ENCODE measurements at places on chromosomes 2 and 18. TPM values are rescaled to one million over a fixed set of nuclear protein-coding genes. Genes with fewer than 3 reads are reported as not detected.

The IGFBP5 gene
- total RNA-seq, result 145 TPM

DNA sequence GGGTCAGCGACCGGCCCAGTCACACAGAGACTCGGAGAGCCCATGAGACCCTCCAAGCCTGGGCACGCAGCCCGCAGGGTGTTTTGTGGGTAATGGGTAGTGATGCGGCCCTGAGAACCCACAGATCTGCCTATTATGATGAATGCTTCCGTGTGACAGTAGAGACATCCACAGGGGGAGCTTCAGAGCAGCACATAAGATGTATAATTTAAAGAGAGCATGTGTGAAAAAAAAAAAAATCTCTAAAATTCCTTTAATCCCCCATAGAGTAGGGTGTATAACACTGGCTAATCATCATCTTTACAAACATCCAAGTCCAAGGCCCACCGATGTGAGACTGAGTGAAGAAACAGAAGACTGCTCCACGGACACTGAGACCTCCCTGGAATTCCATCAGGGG, 34.6 kb downstream of the BIN1 start:
- no peaks in the 10 kb centered on the region for H3K27me3 ChIP-seq
- peaks cover 7% of the 10 kb centered on the region for H3K36me3 ChIP-seq
- no peak overlapping the region for H3K27ac ChIP-seq
- DNase-seq, result no peak
- H3K4me3 ChIP-seq, result no peak overlapping the region
- peaks cover 6% of the 10 kb centered on the region for H3K4me1 ChIP-seq

DNA sequence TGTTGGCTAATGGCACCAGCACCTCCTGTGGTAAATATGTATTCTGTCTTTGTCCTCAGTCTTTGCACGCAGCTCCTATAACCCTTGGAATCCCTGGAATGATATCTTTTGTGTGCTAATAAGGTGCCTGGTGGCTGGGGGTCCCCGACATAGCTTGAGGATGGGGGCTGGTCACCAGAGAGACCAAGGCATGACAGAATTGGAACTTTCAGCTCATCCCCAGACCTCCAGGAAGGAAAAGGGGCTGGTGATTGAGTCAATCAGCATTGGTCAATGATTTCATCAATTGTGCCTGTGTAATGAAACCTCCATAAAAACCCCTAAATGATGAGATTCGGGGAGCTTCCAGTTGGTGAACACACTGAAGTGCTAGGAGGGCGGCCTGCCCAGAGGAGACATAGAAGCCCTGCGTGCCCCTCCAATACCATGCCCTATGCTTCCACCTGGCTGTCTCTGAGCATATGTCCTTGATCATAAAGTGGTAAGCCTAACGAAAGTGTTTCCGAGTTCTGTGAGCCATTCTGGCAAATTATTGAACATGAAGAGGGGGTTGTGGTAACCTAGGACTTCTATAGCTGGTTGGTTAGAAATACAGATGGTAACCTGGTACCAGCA, 26.6 kb upstream of the KCMF1 start:
- no peak for DNase-seq
- H3K27ac ChIP-seq, result no peak overlapping the region
- no peak overlapping the region for H3K4me3 ChIP-seq
- H3K4me1 ChIP-seq, result no peaks in the 10 kb centered on the region
- no peaks in the 10 kb centered on the region for H3K27me3 ChIP-seq

The C2orf66 gene
- 0.21 TPM for total RNA-seq

The CYBRD1 gene
- total RNA-seq, result 262 TPM

DNA sequence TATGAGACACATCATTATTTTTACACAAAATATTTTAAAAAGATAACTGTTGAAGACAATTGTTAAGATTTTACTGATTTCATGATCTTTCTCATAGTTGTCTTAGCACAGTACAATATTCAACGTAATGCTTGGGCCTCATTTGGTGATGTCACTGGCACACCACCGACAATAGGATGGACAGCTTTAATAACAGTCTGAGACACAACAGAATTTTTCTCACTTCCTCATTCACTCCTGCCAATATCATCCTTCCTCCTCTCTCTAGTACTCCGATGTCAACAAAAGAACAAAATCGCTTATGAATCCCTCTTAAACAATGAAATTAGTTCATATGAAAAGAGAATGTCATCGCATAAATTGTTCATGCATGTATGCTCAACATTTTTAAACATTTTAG, 461.9 kb upstream of the CDH7 start:
- no peaks in the 10 kb centered on the region for H3K4me1 ChIP-seq
- no peaks in the 10 kb centered on the region for H3K27me3 ChIP-seq
- H3K4me3 ChIP-seq, result no peak overlapping the region
- DNase-seq, result no peak

- H3K27ac ChIP-seq, result no peak overlapping the region
- no peak for DNase-seq
- H3K4me1 ChIP-seq, result no peaks in the 10 kb centered on the region
- H3K27me3 ChIP-seq, result peaks cover 16% of the 10 kb centered on the region
- no peak overlapping the region for H3K4me3 ChIP-seq
Observed at GRCh38 chr18:78914249-78914935, 65.2 kb upstream of the SALL3 start.

The DARS1 gene
- total RNA-seq, result 50.0 TPM

GRCh38 chr2:27795868-27796277, 24.4 kb downstream of the MRPL33 start:
- H3K27ac ChIP-seq, result peak overlapping the region; percentile 43
- peaks cover 36% of the 10 kb centered on the region for H3K4me1 ChIP-seq
- no peaks in the 10 kb centered on the region for H3K36me3 ChIP-seq

The GAL3ST2 gene
- total RNA-seq, result not detected

DNA sequence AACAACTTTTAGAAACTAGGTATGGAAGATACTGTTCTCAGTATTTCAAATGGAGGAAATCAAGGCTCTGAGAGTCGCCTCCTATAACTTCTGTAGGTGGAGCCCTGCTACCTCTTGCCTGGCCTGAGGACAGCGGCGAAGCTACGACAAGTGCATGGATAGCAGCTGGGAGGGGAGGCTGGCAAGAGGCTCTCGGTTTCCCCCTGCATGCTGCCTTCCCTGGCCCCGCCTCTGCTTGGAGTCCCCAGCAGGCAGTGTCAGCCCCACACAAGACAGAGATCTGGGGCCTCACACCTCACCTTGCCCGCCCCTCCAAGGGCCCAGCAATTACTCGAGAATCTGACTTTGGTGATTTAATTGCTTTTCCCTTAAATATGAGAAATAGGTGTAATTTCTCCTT, 107.6 kb upstream of the POU3F3 start:
- no peaks in the 10 kb centered on the region for H3K36me3 ChIP-seq
- no peak overlapping the region for H3K4me3 ChIP-seq
- peaks cover 8% of the 10 kb centered on the region for H3K27me3 ChIP-seq

- H3K4me1 ChIP-seq, result no peaks in the 10 kb centered on the region
- no peak for DNase-seq
- no peaks in the 10 kb centered on the region for H3K27me3 ChIP-seq
- no peak overlapping the region for H3K4me3 ChIP-seq
- no peak overlapping the region for H3K27ac ChIP-seq
Observed at GRCh38 chr2:138620431-138620830, 118.9 kb downstream of the SPOPL start.

DNA sequence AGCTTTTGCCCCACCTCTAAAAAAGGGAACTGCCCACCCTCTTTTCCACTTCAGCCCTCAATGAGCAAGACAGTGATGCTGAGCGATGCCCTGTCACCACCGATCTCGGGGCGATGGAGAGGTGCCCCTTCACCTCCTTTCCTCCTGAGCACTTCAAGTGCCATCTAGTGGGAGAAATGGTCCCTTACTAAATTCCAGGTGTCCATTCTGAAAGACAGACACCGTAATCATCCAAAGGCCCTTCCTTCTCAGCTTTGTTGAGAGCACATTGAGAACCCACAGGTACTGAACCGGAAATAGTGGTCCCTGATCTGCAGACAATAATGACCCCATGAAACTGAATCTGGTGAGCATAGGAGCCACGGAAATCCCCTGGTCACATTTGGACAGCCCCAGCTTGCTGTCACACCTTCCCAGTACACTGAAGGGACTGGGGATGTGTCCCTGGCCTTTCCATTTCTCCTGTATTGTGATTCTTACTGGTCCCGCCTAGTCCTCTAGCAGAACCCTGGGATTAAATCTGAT, 38.5 kb downstream of the KCTD18 start:
- no peaks in the 10 kb centered on the region for H3K27me3 ChIP-seq
- no peaks in the 10 kb centered on the region for H3K4me1 ChIP-seq

The NEB gene
- total RNA-seq, result 0.83 TPM

GRCh38 chr18:74861154-74861553, 263.5 kb downstream of the ZNF407 start:
- H3K27me3 ChIP-seq, result no peaks in the 10 kb centered on the region
- H3K27ac ChIP-seq, result no peak overlapping the region
- H3K36me3 ChIP-seq, result no peaks in the 10 kb centered on the region
- H3K4me1 ChIP-seq, result no peaks in the 10 kb centered on the region
- H3K4me3 ChIP-seq, result no peak overlapping the region

The UGT1A5 gene
- 0.27 TPM for total RNA-seq

DNA sequence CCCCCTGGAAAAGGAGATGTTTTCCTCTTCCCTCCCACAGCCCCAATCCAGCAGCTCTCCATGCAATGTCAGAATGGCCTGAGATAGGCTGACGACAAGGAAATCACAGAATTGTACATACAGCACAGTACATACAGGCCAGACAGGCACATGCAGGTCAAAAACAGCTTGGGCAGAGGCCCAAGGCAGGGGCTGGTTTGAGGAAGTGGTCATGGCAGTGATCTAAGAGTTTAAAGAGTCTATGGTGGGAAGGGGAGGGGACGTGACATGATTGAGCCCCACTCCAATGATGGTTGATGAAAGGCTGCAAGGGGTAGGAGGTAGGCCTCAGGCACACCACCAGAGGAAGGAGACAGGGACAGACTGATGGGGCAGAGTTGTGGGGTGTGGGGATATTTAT, 4.3 kb downstream of the DCTN1 start:
- H3K27me3 ChIP-seq, result no peaks in the 10 kb centered on the region
- peaks cover 34% of the 10 kb centered on the region for H3K4me1 ChIP-seq
- H3K27ac ChIP-seq, result no peak overlapping the region

DNA sequence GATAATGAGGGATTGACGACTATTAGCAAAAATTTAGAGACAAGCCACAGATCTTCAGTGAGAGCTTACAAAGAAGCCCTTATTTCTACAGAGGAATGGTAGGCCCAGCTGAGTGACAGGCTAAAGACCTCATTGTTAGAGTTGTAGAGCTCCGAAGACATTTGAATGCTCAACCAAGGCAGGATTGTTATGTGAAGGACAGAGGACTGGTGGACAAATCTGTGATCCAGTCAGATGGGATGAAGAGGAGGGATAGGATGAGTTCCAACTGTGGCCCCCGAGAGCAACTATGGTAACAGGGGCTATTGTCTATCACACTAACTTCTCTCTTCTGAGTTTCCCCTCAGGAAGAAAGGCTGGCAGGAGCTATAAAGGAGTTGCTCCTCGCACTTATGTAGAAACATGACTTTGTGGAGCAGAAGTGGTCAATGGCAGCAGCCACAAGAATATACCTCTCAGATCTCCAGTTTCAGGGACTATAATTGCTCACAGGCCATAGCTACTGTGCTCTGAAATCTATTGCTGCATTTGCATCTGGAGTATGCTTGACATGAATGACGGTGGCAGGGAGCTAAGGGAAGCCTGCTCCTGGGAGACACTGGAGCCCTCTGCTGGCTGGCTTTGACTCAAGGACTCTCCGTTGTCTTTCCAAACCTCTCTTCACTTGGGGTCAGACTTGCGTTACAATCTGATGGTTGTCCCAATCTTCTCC, 50.3 kb upstream of the GREB1L start:
- no peaks in the 10 kb centered on the region for H3K36me3 ChIP-seq
- peak; percentile 61 for DNase-seq
- H3K4me3 ChIP-seq, result no peak overlapping the region
- no peaks in the 10 kb centered on the region for H3K27me3 ChIP-seq

The VWA3B gene
- 7.9 TPM for total RNA-seq

- H3K4me1 ChIP-seq, result no peaks in the 10 kb centered on the region
- no peak for DNase-seq
- no peak overlapping the region for H3K4me3 ChIP-seq
- no peak overlapping the region for H3K27ac ChIP-seq
Observed at GRCh38 chr2:77009307-77009706, 512.9 kb downstream of the LRRTM4 start.

GRCh38 chr2:227406177-227407031, 18.7 kb upstream of the SCYGR1 start:
- no peak overlapping the region for H3K4me3 ChIP-seq
- H3K27me3 ChIP-seq, result no peaks in the 10 kb centered on the region
- peaks cover 17% of the 10 kb centered on the region for H3K4me1 ChIP-seq
- H3K36me3 ChIP-seq, result no peaks in the 10 kb centered on the region
- DNase-seq, result no peak
- H3K27ac ChIP-seq, result peak overlapping the region; percentile 70

DNA sequence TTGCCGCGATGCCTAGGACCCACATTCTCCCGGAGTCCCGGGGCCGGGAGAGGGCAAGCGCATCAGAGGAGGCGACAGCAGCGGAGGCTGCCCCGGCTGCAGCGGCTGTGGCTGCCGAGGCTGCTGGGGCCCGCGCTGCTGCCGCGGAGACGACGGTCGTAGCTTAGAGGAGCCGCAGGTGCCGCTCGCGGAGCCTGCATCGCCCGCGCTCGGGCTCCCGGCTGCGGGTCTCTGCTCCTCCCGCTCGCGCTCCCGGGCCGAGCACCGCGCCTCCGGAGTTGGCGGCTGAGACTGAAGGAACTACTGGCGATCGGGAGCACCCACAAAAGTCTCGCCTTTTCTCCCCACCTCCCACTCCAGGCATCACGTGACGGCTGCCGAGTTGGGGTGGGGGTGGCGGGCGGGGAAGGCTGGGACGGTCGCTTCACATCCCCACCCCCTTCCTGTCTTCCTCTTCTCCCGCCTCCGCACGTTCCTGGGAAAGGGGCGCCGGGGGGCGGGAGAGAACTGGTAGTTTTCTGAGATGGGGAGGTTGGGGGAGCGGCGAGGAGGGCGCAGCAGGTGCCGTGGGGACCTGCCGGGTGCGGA, at the start of gene LYPD1:
TSS of gene LYPD1 (minus strand) at position 298 of the 588 bp plus-strand sequence. CDS start at position 25, 273 bp downstream.
- H3K4me3 ChIP-seq, result peak within 1 kb of the TSS; percentile 56
- no peaks in the 10 kb centered on the region for H3K36me3 ChIP-seq
- H3K27ac ChIP-seq, result no peak within 1 kb of the TSS

- DNase-seq, result no peak
- H3K27me3 ChIP-seq, result peaks cover 3% of the 10 kb centered on the region
- no peak overlapping the region for H3K4me3 ChIP-seq
- H3K27ac ChIP-seq, result no peak overlapping the region
- no peaks in the 10 kb centered on the region for H3K4me1 ChIP-seq
Observed at GRCh38 chr2:102480285-102481195, 7.5 kb downstream of the SLC9A4 start.

DNA sequence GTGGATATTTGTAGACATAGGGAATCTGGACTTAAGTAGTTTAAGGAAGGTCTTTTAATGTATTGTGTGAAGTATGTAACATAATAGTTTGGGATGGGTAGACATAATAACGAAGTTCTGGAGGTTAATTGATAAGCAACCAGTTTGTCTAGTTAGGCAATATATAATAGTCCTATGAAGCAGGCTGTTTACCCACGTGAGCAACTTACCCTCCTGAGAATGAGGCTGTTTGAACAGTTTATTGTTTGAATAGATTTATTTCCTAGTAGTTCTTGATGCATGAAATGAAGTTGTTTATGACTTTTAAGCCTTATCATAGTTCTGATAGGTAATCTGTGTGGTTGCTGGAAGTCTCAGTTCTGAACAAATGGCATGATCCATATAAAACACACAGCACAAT, 361.5 kb downstream of the GALNT13 start:
- H3K4me1 ChIP-seq, result no peaks in the 10 kb centered on the region
- no peak overlapping the region for H3K4me3 ChIP-seq
- no peaks in the 10 kb centered on the region for H3K27me3 ChIP-seq
- no peak for DNase-seq
- H3K36me3 ChIP-seq, result no peaks in the 10 kb centered on the region

The SF3B1 gene
- 230 TPM for total RNA-seq

GRCh38 chr2:196403471-196403870, 232.1 kb upstream of the STK17B start:
- H3K36me3 ChIP-seq, result no peaks in the 10 kb centered on the region
- H3K27me3 ChIP-seq, result no peaks in the 10 kb centered on the region
- no peak overlapping the region for H3K4me3 ChIP-seq
- H3K4me1 ChIP-seq, result peaks cover 17% of the 10 kb centered on the region

All from lower lobe of right lung (tissue), 2 donors.